ENCODE measurements at places on chromosomes 1 and 21. TPM values are rescaled to one million over a fixed set of nuclear protein-coding genes. Genes with fewer than 3 reads are reported as not detected.

- no peak for DNase-seq
Observed at GRCh38 chr1:67980028-67980427, 70.4 kb downstream of the DIRAS3 start.

- DNase-seq: no peak
Observed at GRCh38 chr1:85264150-85264549, 4.7 kb upstream of the C1orf52 start.

GRCh38 chr1:15931884-15932283, 44.0 kb downstream of the ZBTB17 start:
- DNase-seq: no peak

GRCh38 chr1:164703960-164704411, 145.0 kb downstream of the PBX1 start:
- DNase-seq: no peak

DNA sequence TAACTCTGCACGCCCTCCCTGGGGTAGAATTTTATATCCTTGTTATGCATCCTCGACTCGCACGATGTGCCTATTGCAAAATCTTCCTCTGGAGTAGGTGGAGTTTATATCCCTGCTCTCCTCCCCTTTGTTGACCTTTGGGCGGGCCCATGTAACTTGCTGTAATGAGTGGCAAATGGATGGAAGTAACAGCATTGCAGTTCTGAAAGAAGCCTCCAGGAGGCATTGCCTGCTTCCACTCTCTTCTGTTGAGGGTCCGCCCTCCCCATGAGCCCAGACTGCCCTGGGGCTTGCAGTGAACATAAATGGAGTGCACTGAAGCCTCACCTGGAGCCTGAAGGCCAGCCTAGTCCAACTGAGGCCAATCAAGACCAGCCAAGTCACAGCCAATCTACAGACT, 62.2 kb upstream of the GRIK3 start:
- no peak for DNase-seq

DNA sequence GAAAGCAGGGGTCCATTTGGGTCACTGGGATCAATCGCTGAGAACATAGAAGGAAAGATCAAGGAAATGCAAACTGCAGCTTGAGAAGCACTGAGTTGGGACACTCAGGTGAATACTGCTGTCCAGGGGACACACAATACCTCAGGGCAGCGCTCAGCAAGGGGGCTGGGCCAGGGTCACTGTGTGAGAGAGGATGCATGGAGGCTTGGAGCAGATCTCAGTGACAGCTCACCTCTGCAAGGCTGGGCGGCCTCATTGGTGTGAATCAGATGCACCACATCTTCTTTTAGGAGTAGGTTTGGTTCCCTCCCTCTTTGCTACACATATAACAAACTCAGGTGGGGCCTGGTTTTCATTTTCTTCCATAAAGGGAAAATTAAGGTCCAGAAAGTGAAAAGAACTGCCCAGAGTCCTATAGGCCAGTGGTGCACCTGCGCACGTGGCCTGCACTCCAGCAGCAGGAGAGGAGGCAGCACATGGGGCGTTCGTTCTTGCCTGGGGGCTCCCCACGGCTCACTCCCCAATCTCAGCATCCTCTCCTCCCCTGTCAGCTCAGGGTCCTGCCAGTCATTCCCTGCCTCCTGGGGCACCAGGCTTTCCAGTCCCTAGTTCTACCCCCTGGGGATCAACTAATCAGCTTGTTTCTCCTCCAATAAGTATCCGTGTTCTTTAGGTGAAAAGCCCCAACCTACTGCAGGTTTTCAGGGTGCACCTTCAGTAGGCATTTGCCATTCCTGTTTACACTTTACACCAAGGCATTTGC, 1.5 kb downstream of the A3GALT2 start:
- peak; percentile 55 for DNase-seq

DNA sequence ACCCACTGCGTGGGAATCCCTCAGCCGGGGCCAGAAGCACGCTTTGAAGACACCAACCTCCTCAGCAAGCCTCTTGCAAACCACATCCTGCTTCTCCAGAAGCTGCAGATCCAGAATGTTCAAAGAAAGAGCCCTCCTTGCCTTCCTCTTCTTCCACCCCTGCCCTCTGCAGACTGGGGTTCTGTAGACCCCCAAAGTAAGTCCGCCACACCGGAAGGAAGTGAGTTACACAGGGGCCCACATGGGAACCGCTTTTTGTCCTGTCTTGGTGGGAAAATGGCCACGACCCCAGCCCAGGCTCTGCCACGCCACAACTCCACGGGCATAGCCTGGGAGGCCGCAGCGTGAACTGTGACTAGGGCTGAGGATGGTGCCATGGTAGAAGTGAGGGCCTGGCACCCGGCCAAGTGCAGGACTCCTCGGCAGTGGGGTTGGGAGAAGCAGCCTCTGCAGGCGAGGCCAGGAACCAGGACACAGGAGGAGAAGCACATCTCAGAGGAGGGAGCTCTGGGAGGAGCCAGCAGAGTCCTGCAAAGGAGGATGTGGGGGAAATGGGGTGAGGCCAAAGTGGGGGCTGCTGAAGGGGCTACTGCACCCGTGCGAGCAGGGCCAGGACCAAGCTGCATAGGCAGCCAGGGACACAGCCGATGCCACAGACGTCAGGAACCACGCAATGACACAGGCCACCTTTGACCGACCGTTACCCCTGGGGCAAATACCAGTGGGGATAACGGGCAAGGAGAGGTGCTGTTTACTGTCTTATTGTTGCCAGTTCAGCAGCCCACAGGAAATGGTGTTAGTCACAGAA, 30.9 kb downstream of the PDE9A start:
- peak; percentile 41 for DNase-seq

DNA sequence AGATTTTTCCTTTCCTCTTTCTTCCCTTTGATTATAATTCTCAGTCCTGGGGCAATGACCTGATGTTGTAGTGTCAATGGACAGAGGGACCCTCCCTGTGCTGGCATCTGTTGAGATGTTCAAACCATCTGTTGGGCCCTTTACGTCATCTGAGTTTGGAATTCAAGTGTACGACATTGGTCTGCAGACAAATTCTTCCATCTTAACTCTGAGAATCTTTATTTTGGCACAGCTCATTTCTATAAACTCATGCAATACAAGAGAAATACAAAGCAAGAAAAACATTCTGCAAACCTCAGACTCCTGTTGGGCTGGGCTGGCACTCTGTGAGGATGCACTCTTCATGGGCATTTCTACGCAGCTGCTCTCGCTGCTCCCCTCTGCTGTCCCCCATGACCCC, 54.2 kb downstream of the IFI44 start:
- DNase-seq: no peak

DNA sequence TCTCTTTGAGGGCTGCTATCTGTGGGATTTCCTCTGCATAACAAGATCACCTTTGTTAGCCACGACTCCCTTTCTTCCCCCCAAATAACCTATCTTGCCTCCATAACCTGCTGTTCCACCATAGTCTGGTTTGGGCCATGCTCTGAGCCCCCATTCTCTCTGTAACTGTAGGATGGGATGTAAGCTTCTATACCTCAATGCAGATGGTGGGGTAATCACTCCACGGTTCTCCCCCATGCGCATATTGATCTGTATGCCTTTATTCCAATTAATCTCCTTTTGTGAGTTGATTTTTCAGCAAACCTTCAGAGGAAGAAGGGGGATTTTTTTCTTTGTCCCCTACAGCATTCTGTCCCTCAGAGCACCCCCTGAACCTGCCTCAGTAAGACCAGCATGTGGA, 170.1 kb upstream of the IRF2BP2 start:
- DNase-seq: no peak

GRCh38 chr1:34426325-34426896, 249.7 kb downstream of the C1orf94 start:
- no peak for DNase-seq

GRCh38 chr1:38297842-38298241, 251.2 kb upstream of the POU3F1 start:
- no peak for DNase-seq

DNA sequence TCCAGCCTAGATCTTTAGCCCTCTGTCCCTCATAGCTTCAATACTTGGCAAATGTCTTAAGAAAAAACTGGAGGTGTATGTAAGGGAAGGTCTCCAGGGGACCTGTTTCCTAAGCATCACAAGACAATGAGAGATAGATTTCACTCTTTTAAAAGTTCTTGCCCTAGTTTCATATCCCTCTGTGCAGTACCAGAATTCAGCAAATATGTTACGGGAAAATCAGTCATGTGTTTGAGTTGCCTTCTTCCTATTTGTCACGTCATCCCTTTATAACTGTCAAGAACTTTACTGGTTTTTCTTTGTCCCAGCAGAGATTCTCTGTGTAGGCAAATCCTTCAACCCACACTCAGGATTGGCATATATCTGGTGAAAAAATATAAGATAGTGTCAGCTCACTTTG, 32.3 kb downstream of the DNASE2B start:
- DNase-seq: no peak

- peak; percentile 97 for DNase-seq
Observed at GRCh38 chr1:32247983-32248889, 1.2 kb downstream of the FAM167B start.

DNA sequence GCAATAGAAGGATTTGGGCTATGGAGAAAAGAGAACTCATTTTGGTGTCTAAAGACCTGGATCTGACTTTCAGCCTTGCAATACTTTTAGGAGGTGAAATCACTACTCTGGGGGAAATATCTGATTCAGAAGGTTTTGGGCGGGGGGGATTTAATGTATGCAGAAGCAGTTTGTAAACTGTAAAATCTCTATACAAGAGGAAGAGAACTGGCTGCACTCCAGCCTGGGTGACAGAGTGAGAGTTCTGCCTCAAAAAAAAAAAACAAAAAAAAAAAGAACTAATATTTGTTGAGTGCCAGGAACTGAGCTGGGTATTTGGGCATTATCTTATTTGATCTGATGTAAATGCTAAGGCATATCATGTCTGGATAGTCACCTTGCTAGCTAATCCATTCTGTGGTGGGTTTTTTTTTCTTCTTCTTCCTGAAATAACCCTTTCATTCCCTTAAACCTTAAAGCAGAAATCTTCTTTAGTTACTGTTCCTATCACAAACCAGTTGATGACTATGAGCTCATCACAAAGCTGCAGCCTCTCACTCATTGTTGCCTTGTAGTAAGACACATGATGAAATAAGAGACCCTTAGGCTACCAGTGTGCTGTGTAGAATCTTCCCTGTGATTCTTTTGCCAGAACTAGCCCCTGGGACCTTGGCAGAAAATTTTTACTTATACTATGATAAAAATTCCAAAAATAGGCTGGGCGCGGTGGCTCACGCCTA, 35.6 kb upstream of the SLC16A1 start:
- DNase-seq: no peak

GRCh38 chr21:31720330-31720729, 11.6 kb downstream of the SCAF4 start:
- no peak for DNase-seq

DNA sequence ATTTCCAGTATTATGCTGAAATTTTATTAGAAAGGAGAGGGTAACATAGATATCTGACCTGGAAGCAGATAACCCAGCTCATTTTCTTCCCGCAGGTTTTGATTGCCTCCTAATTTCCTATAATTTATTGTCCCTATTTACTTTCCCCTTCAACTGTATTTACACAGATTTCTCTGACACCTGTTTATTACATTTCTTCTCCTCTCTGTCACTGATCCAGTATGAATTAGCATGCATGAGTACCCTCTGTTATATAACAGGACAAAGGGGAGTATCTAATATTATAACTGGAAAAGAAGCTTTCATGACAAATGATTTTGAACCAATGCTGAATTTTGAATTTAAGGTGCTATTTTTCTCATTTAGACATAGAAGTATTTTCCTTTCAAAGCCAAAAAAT, 37.4 kb downstream of the DENND1B start:
- DNase-seq: no peak

GRCh38 chr1:7644961-7645750, 125.9 kb upstream of the VAMP3 start:
- peak; percentile 72 for DNase-seq

GRCh38 chr1:33820804-33821203, 43.1 kb upstream of the HMGB4 start:
- no peak for DNase-seq

GRCh38 chr1:87143413-87144135, 185.1 kb upstream of the LMO4 start:
- DNase-seq: no peak

DNA sequence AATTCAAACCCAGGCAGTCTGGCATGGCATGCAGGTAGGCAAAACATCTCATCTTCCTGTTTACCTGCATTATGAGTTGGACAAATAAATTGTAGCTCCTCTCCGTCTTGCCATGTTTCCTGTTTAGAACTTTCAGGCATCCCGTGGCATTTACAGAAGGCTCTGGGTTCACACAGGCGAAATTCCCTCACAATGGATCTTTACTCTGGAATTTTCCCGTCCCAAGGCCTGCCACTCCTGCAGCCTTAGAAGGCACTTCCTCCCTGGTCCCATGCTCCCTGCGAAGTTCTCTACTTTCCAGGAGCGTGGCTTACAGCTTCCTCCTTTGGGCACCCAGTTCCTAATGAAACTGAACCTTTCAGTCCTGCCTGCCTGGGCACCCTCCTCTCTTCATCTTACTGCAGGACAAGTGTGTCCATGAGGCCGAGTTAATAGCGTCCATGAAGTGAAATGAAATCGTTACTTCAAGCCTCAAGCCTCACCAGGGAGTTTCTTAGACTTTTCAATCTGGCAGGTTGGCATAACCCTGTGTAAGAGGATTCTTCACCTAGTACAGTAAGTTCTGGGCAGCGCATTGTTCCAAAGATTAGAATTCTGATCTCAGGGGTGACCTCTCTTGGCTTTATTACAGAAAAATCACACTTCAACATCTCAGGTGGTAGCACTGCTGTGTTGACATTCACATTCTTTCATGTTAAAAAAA, 36.8 kb upstream of the AHCYL1 start:
- no peak for DNase-seq

DNA sequence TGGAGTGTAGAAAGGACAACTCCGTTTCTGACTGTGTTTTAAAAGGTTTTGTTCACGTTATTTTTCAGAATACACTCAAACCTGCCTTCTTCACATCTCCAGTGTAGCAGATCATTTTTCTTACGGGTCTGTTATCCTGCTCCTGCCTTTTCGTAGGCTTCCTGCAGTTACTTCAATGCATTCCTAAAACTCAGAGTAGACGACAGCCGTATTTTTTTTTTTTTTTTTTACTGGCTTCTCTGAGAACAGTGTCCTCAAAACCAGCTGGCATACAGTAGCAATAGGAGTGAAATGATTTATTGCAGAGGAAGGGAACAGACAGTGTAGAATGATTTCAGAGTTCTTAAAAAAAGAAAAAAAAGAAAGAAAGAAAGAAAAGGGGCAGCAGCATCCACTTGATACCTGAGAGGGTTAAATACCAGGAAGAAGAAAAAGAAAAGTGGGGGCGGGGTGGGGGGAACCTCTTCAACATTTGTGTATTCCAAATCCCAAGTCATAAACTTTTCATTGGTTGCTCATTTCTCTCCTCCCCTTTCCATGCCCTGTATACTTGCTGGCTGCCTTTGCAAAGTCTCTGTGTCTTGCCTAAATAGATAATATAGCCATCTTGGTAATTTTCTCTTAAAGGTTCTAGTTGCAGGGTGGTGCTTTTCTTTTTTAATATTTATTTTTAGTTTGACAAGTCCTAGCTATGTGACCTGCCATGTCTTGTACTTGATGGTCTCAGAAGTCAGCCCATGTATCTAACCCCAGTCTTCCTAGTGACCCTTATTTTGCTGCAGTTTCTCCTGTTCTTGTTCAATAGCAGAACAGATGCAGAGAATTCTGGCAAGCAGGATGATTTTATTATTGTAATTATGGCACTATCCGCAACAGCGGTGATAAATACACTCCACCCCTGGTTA, 2.8 kb downstream of the TGFB2 start:
- DNase-seq: no peak

The SPATA17 gene
- not detected for total RNA-seq

The PROK1 gene
- total RNA-seq: 0.61 TPM

The FAM43B gene
- total RNA-seq: 0.79 TPM

The IL10RB gene
- total RNA-seq: 75.1 TPM

The CAMK2N1 gene
- 12.4 TPM for total RNA-seq

The SFN gene
- 0.51 TPM for total RNA-seq

The GJA8 gene
- not detected for total RNA-seq

The CYP4Z1 gene
- not detected for total RNA-seq

The EXO1 gene
- total RNA-seq: 1.2 TPM

The CRYZ gene
- 30.8 TPM for total RNA-seq

Measured in spleen (tissue), 13 donors.